COLO829 (cell line): ENCODE measurements at places on chromosomes 16 and 17.

- DNase-seq: no peak
Measured at GRCh38 chr17:1979182-1979985, 45.8 kb downstream of the RTN4RL1 start.

GRCh38 chr17:55513885-55514590, 2.8 kb upstream of the SMIM36 start:
- peak; percentile 29 for DNase-seq

DNA sequence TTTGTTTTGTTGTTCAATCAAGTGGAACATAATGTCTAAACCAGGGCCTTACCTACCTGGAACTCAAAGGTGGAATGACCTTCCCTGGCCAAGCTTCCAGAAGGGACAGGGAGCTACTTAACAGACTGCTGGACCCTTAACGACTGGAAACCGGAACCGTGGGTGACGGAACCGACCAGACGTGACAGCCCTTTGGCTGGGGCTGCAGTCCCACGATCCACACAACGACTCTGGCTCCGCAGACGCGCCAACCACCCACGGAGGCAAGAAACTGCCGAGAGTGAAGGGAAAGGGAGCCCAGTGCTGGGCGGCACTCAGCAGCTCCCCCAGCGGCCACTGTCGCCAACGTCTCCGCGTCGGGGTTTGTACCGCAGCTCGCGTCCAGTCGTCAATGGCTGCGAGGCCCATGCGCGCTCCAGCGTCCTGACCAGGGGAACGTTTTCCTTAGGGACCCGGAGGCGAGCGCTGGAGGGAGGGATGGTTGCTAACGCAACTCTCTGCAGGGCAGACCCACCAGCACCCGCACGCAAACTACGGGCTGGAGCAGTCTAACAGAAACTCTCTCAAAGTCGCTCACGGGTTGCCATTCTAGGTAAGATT, 5.5 kb upstream of the KIF22 start:
- DNase-seq: no peak

- DNase-seq: no peak
Measured at GRCh38 chr17:28258347-28258887, 60.6 kb upstream of the TMEM97 start.

DNA sequence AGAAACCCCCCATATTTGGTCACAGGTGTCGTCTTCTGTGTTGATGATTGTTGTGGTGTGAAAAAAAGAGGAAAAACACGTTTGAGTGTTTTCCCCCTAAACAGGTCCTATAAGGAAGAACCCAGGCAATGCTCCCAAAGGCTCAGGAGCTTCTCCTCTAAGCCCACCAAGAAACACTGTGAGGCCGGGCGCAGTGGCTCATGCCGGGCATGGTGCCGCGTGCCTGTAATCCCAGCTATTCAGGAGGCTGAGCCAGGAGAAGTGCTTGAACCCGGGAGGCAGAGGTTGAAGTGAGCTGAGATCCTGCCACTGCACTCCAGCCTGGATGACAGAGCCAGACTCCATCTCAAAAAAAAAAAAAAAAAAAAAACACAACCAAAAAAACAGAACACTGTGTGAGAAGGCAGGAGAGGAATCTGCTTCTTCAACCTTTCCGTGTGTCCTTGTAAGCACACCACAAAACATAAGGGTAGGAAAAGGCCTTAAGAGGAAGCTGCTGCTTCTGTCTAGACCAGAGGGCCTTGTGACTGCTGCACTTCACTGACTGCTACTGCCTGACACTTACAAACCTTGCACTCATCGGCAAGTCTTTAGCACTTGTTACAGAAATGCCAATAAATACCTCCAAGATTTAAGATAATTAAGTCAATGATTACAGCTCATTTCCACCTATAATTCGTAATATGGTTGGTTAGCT, 9.3 kb downstream of the JPT1 start:
- no peak for DNase-seq

DNA sequence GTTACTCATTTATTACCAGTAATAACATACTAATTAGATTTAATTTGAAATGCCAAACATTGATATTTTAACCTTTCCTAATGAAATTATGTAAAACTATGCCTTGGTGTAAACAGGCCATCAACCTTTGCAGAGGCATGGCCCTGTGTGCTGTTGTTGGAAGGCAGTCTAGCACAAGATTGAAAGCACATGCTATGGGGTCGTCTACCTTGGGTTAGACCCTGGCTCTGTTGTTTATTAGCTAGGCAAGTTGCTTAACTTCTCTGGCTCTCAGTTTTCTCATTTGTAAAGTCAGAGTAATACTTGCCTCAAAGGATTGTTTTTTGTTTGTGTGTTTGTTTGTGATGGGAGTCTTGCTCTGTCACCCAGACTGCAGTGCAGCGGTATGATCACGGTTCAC, 9.4 kb upstream of the CDR2 start:
- DNase-seq: no peak

GRCh38 chr16:80812593-80812992, 8.2 kb upstream of the CDYL2 start:
- no peak for DNase-seq

GRCh38 chr17:78379131-78379491, 662 bp downstream of the PGS1 start:
- DNase-seq: no peak

DNA sequence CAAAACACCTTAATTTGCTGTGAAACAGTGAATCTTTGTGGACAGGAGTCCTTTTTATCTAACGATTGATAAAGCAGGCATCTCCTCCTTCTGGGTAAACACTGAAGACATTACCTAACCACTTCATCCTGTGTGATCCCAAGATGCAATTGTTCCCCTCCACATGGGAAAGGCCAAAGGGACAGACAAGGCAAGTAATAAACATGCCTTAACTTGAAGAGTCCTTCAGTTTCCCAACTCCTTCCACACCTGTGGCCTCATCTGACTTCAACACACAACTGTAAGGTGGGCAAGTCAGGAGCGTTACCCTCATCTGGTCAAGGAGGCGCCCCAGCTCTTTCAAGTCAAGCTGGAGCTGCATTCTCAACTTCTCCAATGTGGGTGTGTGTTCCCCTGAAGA, 278.6 kb downstream of the ABCC12 start:
- DNase-seq: no peak

- DNase-seq: peak; percentile 72
Measured at GRCh38 chr17:74493331-74493833, 26.9 kb downstream of the CD300A start.

GRCh38 chr17:82217120-82217529, 4.5 kb upstream of the CCDC57 start:
- no peak for DNase-seq

GRCh38 chr16:11603331-11603750, 16.6 kb upstream of the LITAF start:
- no peak for DNase-seq

DNA sequence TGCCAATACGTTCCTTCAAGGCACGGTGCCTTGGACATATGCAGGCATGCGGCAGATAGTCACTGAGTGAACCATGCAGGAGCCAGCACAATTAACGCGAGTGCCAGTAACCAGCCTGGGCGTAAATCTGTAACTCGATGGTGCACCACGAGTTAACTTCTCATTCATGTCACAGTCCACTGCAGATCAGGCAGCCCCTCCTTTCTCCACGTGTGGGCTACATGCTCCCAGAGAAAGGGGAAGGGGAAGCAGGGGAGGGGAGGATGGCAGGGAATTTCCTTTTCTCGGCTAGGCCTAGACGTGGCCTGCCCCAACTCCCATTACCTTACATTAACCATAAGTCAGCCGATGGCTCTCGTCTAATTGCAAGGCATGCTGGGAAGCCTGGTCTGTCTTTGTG, 287.9 kb downstream of the CPPED1 start:
- no peak for DNase-seq

GRCh38 chr16:73384506-73385089, 336.7 kb upstream of the ZFHX3 start:
- DNase-seq: no peak

DNA sequence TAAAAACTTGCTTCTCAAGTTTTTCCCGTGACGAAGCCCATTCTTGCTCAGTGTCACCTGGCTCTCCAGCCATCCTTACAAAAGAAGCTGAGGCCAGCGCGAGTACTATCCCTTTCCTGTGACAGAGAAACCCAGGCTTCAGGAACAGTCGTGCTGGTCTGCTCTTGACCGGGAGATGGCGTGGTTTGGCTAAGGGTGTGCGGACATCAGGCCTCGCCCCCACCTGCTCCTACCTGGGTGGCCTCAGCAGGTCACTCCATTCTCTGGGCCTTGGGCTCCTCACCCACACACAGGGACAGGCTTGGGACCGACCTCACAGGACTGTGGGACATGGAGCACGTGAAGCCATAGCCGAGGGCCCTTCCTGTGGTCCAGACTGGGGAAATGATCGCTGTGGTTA, 75.2 kb upstream of the CIBAR2 start:
- no peak for DNase-seq

- DNase-seq: no peak
Measured at GRCh38 chr16:13936155-13936554, 16.2 kb downstream of the ERCC4 start.

- no peak for DNase-seq
Measured at GRCh38 chr16:85562093-85562786, 50.9 kb upstream of the GSE1 start.

DNA sequence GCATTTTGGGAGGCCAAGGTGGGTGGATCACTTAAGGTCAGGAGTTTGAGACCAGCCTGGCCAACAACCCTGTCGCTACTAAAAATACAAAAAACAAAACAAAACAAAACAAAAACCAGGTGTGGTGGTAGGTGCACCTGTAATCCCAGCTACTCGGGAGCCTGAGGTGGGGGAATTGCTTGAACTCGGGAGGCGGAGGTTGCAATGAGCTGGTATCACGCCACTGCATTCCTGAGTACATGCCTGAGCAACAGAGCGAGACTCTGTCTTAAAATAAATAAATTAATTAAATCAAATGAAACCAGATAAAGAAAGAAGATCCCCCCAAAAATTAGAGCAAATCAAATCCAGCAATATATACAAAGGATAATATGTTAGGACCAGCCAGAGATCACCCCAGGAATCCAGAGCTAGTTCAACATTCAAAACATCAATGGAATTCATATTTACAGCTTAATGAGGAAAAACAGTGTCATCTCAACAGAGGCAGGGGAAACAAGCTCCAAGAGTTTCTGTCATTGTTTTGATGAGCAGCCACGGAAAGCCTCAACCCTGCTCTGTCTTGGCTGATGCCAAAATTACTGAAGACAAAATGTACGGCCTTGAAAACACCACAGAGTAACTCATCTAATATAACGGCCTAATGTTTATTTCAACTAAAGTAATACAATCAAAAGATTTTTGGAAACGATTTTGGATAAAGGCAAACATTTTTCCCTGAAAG, 3.7 kb downstream of the PEMT start:
- DNase-seq: no peak

GRCh38 chr16:86492961-86493629, 17.2 kb upstream of the FOXF1 start:
- DNase-seq: no peak

DNA sequence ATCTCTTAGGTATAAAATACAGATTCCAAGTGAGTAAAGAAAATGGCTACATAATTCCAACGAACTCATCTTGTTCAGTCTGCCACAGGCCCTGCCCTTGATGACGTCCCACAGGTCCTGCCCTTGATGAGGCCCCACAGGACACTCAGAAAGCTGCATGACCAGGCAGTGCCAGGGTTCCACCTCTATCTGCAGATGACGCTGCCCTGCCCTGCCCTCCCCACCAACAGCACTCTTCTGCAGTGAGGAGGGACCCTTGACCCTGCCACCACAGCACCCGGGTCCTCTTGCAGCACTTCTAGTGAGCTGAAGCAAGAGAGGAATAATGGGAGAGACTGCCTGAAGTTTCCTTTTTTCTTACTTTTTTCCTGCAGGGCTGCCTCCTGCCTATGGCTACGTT, 118.4 kb downstream of the VPS53 start:
- no peak for DNase-seq

DNA sequence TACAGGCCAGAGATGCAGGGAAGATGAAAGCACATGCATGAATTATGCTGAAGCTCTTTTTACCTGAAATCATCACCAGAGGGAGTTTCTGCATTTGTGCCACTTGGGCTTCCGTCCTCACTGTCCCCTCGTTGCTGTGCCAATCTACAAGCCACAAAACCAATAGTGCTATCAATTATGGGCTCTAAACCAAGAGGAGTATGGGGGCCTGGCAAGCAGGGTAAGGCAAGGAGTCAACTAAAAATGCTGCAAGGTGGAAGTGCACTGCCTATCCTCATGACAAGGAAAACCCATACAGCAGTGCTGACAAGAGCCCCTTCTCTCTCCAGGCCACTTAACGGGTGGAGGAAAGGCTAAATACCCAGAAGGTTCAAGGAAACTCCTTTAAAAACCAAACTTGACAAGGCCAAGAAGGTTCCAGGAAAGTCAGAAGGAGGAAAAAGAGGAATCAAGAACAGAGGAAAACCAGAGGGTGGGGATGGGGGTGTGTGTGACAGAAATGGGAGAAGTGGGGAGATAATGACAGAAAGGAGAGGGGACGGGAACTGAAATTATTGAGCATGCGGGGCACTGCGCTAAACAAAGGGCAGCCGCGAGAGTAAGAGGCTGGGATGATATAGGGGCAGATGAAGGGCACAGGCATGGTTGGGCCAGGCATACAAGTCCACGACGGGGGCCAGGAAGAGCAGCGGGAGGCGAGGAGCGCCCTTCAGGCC, 674 bp downstream of the C17orf75 start:
- DNase-seq: no peak

DNA sequence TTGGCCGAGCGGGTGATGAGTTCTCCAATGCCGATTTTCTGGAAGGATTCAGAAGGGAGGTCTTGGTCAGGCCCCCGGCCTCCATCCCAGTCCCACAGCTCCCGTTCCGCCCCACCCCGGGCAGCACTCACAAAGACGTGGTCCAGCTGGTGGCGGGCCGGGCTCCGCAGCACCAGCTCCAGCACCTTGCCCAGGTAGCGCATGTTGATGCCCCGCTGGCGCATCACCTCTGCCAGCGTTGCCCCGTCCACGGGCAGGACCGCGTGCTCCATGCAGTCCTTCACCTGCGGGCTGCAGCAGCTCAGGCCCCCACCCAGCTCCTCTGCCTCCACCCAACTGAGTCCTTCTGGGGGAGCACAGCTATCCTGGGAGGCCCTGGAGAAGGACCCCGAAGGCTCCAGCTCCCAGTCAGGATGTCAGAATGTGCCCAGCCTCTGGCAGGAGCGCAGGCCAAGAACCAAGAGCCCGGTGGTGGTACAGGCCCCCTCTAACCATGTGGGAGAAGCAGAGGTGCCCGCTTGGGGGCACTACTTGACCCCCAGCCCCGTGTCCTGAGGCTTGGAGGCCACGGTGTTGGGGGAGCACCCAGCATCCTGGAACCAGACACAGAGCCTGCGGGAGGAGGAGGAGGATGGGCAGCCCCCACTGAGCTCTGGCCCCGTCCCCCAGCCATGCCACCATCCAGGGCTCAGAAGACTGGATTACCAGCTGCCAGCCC, 16.2 kb downstream of the CLUH start:
- no peak for DNase-seq

DNA sequence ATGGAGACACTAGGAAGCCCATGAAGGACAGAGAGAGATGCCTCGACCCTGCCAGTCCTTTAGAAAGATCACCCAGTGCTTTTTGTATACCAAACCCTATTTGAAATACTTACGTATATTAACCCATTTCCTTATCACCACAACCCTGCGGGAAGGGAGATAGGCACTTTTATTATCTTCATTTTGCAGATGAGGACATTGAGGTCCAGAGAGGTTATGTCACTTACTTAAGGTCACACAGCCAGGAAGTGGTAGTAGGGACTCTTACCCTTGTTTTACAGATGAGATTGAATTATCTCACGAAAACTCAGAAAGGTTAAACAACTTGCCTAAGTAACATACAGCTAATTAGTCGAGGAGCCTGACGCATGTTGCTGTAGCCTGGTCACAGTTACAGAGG, 38.2 kb downstream of the IL4R start:
- DNase-seq: no peak

GRCh38 chr17:8563024-8563776, 67.3 kb downstream of the MYH10 start:
- no peak for DNase-seq

GRCh38 chr16:55179852-55180585, 144.0 kb upstream of the IRX6 start:
- DNase-seq: no peak
